ENCODE measurements at places on chromosomes 1 and 21.

DNA sequence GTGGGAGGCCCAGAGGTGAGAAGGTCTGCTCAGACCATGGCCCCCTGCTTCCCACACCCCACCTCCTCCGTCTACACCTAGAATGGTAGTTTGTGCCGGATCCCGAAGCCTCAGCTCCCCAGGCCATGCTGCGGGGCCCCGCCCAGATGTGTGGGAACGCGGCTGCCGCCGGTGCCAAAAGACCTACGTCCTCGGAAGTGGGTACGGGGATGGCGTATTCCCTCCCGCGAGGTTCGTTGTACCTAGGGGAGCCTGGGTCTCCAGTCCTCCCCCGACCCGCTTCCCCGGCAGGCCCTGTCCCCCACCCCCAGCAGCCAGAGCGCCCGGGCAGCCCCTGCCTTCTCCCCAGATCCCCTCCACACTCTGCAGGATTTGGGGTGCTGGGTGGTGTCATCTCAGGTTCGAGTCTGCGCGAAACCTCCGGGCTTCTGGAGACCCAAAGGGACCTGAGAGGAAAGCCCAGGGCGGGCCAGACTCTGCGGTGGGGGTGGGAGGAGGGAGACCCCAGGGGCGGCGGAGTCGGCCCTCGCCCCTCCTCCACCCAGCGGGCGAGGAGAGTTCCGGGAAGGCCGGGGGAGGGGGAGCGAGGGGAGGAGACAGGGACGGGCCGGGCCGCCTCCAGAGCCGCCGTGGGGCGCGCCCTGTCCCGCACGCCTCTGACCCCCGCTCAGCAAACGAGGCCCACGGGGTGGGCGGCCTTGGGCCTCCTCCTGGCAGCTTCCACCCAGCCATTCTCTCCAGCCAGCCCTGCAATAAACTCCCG, 6.2 kb upstream of the PRDM16 start:
- no peak for DNase-seq

DNA sequence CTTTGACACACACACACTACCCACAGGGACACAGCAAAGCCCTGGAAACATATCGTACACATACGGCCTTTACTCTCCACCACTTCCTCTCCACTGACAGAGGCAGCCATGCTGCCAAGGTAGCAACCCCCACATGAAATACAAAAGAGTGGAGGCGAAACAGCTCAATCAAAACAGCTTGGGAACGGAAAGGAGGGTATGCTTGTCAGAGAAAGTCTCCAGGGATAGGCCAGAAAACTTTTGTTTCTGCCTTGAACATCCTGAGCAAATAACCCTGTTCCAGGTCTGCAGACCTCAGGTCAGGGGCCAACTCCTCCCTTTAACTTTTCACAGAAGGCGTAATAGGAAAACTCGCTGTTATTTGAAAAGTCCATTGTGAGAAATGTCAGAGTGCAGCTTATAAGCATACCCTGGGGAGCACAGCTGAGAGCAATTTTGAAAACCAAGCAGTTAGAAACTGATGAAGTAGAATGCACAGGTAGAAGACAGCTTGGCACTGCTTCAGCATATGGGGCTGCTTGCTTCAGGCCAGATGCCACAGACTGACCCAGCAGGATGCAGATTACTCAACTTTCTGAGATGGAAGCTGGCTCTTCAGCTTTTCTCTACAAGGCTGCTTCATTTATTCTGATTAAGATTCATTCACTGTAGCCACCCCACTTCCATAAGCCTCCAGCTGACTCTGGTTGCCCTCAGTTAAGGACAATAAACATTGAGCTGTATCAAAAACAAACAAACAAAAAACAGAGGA, 18.0 kb downstream of the KIAA0319L start:
- no peak for DNase-seq

GRCh38 chr1:179206812-179207211, 22.7 kb downstream of the ABL2 start:
- DNase-seq: no peak

GRCh38 chr1:106879538-106879937, 176.9 kb upstream of the PRMT6 start:
- DNase-seq: no peak

- no peak for DNase-seq
These were observed 53.2 kb downstream of the GRIK3 start for GRCh38 chr1:36981126-36981525.

DNA sequence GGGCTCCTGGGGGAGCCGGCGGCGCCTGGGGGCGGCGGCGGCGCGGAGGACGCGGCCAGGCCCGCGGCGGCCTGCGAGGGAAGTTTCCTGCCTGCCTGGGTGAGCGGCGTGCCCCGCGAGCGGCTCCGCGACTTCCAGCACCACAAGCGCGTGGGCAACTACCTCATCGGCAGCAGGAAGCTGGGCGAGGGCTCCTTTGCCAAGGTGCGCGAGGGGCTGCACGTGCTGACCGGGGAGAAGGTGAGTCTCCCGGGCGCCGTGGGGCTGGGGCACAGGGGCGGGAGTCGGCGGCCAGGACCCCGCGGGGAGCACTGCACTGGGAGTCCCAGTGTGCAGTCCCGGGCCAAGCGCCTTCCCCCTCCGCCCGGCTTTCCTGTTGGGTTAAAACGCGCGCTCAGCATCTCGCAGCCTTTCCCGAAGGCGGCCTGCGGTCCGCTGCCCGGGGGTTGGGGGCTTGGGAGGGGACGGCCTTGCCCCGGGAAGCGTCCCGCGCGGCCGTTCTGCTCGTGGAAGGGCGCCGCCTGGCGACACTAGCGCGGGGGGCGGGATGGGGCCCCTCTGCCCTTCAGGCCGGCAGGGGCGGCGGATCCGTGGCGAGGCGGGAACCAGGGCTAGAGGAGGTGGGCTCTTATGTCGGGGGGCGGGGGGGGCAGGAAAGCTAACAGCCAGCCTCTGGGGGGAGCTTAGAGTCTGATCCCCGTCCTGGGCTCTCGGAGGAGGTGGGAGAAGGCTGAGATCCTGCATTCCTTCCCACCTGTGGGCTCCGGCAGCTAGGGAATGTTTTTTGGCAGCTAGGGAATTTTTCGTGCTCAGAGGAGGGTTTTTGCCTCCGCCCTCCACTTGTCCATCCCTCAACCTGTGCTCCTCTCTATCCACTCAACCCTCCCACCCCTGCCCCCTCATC, 1.1 kb downstream of the HUNK start:
- DNase-seq: no peak

- DNase-seq: no peak
These were observed 88.9 kb downstream of the LRRC53 start for GRCh38 chr1:74423471-74423870.

DNA sequence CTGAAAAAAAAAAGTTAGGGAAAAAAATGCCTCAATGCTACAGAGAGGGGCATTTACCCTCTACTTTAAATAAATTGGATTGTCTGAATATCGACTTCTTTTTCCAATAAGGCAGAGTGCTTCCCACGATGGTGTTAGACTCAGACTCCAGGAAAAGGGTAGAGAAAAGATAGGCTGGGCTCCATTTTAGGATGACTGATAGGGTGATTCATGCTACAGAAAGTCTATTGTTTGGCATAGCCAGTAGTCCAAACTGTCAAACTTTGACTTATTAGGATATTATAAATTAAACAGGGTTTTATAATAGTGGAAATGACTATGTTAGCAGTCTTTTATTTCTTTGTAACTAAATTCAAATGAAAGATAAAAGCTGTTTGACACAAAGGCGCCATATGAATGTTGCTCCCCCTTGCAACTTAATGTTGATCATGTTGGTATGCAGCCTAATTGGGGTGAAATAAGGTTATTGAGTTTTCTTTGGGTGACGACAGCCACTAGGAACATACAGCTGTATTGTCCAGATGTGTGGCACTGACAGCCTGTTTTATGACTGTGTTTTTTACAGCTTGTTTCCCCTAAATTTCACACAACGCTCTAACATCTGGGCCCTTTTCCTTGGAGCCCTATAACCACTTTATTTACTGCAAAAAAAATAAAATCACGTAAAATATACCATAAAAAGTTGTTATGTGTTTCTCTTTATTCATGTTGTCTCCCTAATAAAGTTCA, 69.3 kb downstream of the SPAG17 start:
- DNase-seq: no peak

GRCh38 chr1:94820936-94821335, 779 bp downstream of the SLC44A3 start:
- no peak for DNase-seq

DNA sequence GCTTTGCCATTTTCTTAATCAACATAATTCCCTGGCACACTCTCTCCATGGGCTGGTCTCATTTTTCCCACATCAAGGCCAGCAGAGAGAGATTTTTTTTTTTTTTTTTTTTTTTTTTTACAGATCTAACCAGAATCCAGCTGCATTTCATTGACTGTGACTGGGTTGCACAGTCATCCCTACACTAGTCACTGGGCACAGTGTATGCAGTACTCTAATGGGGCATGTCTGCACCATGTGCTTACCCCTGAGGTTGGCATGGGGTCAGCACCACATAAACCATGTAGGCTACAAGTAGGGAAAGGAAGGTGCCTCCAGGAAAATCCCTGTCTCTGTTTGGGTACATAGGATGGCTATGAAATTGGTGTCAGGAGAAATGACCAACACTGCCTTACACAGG, 64.1 kb upstream of the LRP8 start:
- DNase-seq: no peak

DNA sequence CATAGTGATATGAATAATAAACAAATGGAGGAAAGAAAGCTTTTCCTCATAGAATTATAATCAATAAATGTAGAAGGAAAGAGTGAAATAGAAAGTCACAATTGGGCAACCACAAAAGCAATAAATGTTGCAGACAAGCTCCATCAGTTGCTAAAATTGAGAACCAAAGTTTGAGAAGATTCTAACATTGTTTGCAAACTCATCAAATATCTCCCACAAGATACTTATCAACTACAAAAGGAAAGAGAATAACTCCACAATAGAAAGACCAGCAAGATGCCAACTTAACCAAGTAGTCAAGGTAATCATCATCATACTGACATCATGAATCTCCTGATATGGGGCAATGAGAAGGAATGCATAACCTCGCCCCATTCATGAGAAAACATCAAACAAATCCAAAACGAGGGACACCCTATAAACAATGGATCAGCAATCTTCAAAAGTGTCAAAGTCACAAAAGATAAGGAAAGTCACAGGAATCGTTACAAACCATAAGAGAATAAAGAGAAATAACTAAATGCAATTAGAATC, 16.4 kb downstream of the EIF4G3 start:
- DNase-seq: no peak

DNA sequence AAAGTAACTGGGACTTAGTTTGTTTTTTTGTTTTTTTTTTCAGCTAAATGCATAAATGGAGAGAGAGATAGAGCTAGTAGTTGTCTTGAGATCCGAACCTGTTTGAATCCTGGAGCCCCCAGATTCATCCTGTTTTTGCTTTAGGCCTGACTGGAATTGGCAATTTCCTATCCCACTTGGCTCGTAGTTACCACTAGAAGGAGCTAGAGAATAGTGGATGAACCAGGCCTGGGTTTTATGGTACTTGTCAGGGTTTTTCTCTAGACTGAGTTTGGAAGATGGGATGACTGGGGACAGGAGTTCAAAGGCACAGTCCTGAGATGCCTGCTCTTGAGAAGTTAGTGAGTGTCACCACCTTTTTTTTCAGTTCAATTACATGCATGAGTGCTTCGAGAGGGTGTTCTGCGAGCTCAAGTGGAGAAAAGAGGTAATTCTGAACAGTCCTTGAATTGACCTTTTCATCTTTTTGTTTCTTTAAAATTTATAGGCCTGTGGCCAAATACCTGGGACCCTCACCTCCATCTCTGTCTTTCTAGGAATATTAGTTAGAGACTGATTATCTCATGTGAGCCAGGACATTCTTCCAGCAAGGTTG, 23.4 kb downstream of the CELF3 start:
- no peak for DNase-seq

DNA sequence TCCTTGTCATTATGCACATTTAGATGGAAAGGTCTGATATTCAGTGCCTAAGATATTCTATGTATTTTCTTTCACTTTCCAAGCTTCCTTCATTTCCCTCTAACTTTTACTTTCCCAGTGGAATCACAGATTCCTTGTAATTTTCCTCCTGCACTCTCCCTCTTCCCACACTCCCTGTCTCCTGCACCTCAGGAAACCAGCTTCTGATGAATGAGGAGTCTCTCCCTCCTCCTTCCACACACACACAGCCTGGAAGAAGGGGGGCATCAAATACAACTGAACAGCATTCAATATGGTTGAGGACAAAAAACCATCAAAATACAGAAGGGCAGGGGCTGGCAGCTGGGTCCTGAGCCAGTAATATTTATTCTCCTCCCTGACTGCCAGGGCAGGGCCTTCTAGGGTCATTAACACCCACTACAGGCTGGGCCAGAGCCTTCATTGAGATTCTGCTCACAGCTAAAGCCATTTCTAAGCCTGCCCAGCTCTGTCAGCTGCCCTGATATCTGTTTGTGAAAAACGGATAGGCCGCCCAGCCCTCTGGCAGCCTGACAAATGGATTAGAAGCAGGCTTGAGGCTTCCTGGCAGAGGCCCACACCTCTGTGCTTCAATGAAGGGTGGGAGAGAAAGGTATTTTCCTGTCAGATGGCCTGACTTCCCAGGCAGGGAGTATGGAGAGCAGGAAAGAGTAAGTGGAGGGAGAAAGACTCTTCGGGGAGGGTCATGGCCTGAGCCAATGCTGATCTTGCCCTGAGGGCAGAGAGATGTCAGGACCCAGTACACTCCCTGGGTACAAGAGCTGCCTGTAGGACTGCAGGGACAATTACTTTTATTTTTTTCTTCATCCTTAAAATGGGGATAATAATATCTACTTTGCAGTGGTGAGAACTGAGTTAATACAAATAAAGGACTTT, 138.9 kb upstream of the SPATA6 start:
- DNase-seq: no peak

GRCh38 chr1:238558746-238559145, 668.0 kb upstream of the ZP4 start:
- no peak for DNase-seq

- DNase-seq: no peak
These were observed 92.1 kb upstream of the RGS18 start for GRCh38 chr1:192066202-192066601.

DNA sequence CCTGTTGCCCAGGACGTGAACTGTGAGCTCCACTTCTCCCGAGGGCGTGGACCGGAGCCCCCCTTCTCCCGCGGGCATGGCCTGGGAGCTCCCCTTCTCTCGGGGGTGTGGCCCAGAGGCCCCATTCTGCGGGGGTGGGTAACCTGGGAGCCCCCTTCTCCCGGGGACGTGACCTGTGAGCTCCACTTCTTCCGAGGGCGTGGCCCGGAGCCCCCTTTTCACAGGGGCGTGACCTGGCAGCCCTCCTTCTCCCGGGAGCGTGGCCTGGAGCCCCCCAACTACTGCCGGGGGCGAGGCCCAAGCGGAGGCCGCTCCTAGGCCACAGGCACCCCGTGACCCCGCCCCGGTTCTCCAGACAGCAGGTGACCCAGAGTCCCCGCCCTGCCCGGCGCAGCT, 320 bp downstream of the C1orf174 start:
- DNase-seq: no peak

DNA sequence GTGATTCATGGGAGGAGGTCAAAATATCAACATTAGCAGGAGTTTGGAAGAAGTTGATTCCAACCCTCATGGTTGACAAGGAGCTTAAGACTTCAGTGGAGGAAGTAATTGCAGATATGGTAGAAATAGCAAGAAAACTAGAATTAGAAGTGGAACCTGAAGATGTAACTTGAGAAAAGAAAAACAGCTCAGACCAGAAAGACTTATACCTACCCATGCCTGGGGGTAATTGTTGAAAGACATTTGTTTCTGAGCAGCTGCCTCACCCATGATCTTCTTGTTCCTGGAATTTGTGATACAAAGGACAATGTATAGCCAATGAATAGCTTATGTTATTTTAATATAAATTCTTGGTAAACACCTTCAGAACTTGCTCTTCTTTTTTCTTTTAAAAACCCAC, 128.6 kb downstream of the LRIG2 start:
- no peak for DNase-seq

GRCh38 chr1:202659541-202659940, 50.7 kb downstream of the SYT2 start:
- no peak for DNase-seq
